LHCN-M2 (cell line): ENCODE measurements at places on chromosomes 16 and 17. TPM values are rescaled to one million over a fixed set of nuclear protein-coding genes. Genes with fewer than 3 reads are reported as not detected.

SECTM1 gene
- 139 and 147 TPM in 2 replicates for total RNA-seq

EME2 gene
- 13.7 and 17.4 TPM in 2 replicates for total RNA-seq

OR4D1 gene
- total RNA-seq = not detected in 2 replicates

KRT25 gene
- not detected in 2 replicates for total RNA-seq

BAHCC1 gene
- total RNA-seq = 4.9 and 6.6 TPM in 2 replicates

SYNGR3 gene
- total RNA-seq = 1.1 and 1.6 TPM in 2 replicates

FSCN2 gene
- total RNA-seq = 0.26 and 0.29 TPM in 2 replicates

NT5M gene
- 4.5 and 5.5 TPM in 2 replicates for total RNA-seq

PRSS53 gene
- 9.2 and 9.7 TPM in 2 replicates for total RNA-seq

DPEP3 gene
- not detected in 2 replicates for total RNA-seq

HIC1 gene
- 7.5 and 8.8 TPM in 2 replicates for total RNA-seq

TP53TG3F gene
- total RNA-seq = not detected in 2 replicates

ITGAL gene
- total RNA-seq = not detected in 2 replicates

ENPP7 gene
- not detected in 2 replicates for total RNA-seq

CBLN1 gene
- not detected in 2 replicates for total RNA-seq

KCNJ12 gene
- total RNA-seq = 0.64 and 0.98 TPM in 2 replicates

CIBAR2 gene
- not detected in 2 replicates for total RNA-seq

TMEM100 gene
- 8.7 and 12.1 TPM in 2 replicates for total RNA-seq

NUDT21 gene
- total RNA-seq = 78.5 and 86.0 TPM in 2 replicates

NPIPA5 gene
- total RNA-seq = 2.4 and 3.6 TPM in 2 replicates

CENPN gene
- total RNA-seq = 64.8 and 73.5 TPM in 2 replicates

UNKL gene
- 14.6 and 23.7 TPM in 2 replicates for total RNA-seq

PAM16 gene
- 48.1 and 62.2 TPM in 2 replicates for total RNA-seq

CHST6 gene
- 1.8 and 1.9 TPM in 2 replicates for total RNA-seq

HCRT gene
- total RNA-seq = not detected in 2 replicates

CDC42EP4 gene
- total RNA-seq = 20.6 and 24.1 TPM in 2 replicates

SLC13A2 gene
- not detected in 2 replicates for total RNA-seq

DOK4 gene
- total RNA-seq = 36.5 and 36.6 TPM in 2 replicates

ITGAD gene
- not detected in 2 replicates for total RNA-seq
